ENCODE measurements at places on chromosomes 6 and 20.

DNA sequence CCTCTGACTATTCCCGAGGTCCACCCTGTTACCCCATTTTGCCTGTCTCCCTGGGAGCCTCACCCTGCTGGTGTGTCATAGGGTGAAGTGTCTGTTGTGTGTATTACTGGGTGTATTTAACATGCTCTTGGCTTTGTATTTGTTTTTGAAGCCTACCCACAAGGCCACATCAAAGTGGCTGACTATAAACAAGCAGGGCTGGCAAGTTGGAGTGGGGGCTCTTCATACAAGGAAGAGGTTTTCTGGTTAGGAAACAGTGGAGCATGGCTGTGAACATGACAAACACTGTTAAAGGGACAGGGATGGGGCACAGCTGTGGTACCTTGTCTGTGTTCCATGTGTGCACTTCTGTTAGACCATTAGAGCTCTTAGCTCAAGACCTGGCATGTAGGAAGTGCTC is 26.3 kb downstream of the HECA start:
- peak; percentile 30 for DNase-seq

- no peak for DNase-seq
Measured at GRCh38 chr20:49969234-49969633, 13.5 kb upstream of the SNAI1 start.

DNA sequence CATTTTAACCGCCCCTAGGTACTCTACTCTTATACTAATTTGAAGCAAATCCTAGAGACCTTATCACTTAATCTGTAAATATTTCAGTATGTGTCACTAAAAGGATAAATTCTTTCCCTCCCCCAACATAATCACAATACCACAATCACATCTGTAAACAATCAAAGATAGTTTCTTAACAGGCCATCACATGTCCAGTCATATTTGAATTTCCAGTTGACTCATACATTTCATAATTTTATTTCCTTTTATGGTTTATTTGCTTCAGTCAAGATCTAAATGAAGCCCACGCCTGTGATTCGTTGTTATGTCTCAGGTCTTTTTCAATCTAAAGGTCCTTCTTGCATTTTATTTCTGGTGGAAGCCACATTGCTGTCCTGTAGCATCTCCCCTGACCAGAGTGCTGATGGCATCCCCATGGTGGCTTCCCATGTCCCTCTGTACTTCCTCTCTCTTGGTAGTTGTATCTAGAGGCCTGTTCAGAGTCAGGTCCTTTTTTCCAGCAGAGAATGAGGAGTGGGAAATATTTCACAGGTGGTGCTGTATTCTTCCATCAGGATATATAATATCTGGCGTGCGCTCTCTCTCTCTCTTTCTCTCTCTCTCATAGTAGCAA is 128.6 kb upstream of the SLC22A23 start:
- peak; percentile 92 for DNase-seq

DNA sequence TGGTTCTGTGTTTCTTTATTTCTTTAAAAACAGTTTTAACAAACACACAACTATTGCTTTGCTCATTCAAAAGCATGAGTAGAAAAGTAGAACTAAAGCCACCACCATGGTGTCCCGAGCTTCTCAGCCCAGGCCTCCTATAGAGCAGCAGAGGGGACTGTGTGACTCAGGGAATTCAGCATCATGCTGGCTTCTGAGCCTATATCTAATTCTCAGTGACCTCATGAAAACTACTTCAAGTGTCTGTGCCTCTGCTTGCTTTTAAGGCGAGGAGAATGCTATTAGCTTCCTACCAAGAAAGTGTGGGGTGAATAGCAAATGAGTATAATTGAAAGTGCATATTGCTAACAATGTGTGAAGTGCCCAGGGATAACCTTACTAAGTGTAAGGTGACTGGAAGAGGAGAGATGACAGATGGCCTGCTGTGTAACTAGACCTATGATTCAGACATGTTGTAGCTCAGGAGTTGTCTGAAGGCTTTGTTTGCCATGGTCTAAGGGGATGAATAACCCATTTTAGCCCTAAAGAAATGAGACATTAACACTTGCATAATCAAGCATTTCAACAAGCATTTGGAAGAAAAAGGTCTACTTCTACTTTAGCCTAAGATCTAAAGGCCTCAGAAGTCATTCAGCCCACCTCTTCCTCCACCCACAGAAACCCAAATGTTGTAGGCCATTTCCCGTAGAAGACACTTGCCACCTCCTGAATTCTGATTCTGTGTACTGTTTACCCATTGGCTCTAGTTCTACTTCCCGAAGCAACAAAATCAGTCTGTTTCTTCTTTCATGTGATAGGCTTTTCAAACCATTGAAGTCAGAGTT is 121.5 kb upstream of the ARG1 start:
- DNase-seq, result no peak

- no peak for DNase-seq
Measured at GRCh38 chr6:19597809-19598320, 239.3 kb upstream of the ID4 start.
